ENCODE measurements at places on chromosomes 2 and 18.

DNA sequence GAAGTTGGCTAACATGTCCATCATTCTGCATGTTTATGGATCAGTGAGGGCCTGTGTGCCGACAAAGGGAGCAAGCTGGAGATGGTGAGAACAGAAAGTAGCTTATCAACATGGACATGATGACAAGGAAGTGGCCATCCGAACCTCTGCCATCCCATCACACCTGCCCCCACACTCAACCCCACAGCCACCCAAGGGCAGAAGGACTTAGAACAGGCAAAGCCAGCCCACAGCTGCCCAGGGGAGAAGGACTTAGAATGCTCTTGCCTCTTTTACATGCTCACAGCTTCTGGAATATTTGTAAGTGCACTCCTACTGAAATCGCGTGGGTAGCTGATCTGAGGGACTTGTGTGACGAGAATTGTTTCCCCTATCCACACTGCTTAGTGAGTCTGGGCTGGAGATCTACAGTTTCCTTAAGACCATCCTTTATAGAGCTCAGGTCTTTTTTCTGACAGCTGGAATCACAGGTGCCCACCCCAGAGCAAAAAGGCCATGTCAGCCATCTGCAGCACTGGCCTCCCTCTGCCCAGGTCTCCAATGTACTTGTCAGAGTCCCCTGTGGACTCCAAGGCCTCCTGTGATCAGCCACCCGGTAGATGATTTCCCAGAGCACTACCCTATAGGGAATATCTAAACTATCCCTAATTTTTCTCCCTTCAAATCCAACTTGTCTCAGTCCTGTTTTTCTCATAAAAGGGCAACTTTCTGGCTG, 154.1 kb downstream of the SMAD7 start:
- no peak for DNase-seq

DNA sequence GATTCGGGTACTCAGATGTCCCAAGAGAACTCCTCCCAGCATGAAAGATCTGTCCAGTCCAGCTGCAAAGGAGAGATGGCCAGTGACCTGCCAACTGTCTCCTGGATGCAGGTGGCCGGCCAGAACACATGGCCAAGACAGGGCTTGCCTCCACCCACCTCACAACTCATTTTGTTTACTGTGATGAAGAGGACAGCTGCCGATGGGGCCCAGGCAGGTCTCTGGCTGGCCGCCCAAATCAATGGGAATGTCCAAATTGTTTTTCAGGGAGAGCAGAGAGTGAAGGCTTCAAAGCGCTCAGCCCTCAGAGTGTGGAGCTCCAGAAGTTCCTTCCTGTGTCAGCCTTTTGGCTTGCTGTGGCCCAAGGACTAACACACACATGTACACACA, 41.9 kb downstream of the FOSL2 start:
- no peak for DNase-seq

DNA sequence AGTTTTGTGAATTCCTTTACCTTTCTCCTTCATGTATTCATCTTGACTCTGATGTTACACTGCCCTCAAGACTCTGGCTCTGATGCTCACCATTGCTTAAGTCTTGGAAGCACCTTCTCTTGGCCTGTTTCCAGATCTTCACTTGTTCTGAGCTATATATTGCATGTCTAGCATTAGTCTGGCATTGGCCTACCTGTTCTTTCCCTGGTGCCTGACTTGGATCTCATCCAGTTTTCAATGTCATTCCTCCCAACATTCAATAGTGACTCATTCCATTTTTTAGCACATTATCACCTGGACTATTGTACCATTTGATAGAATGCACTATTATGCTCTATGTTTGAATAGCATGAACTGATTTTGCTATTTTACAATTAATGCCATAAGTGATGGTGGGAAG, 127.3 kb upstream of the NYAP2 start:
- no peak for DNase-seq

- peak; percentile 15 for DNase-seq
Measured at GRCh38 chr18:44805643-44806042, 125.0 kb downstream of the SETBP1 start.

DNA sequence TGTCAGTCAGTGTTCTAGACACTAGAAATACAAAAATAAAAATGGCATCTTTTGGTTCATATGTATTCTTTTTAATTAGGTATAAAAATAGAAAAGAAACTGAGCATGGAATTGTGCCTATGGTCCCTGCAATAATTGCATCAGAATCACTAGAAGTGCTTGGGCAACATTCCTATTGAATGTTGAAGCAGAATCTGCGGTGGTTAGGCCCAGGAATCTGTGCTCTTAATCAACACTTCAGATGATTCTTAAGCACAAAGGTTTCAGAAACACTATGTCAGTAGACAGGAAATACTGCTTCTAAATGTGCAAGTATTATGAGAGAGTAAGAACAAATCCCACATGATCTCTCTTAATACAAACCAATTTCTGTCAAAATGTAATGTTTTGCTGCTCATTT, 20.3 kb upstream of the RBBP8 start:
- DNase-seq: no peak

DNA sequence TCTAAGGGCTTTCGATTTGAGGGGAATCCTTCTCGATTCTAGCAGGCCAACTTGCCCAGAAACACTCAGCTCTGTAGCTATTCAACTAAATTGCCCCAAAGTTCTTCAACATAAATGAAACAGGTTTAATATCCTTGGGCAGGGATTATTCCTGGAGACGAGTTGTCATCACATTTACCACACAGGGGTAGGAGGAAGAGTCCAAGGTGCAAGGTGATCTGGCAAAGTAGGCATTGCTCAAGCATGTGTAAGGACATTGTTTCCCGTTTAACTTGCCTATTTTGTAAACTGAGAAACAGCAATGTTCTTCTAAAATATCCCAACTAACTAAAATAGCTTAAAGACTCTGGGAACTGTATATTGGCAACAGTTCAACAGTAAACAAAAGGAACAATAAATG, 814.3 kb downstream of the BCL11A start:
- DNase-seq: no peak

- peak; percentile 81 for DNase-seq
Measured at GRCh38 chr2:191617575-191617974, 60.4 kb upstream of the NABP1 start.

DNA sequence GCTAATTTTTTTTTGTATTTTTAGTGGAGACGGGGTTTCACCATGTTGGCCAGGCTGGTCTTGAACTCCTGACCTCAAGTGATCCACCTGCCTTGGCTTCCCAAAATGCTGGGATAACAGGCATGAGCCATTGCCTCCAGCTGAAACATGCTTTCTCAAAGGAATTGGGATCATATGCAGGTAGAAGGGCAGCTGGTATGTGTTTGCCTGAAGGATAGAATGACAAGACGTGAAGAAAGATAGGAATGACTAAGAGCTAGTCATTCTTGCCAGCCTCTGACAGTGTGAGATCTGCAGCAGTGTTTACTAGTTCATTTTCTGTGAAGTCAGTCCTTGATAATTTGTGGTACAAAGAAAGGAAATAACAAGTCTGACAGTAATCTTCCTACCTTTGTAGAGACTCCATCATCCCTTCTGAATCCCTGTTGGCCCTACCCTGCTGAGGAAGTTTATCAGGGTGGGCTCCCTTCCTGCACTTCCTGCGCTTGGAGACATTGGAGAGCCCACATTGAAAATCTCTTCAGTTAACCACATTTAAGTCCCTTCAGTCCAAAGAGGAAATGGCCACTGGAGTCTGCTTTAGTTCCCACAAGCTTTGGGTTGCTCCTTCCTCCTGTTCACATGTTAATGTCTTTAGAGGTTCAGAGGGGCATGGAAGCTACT, 14.7 kb downstream of the CFLAR start:
- DNase-seq: peak; percentile 89

DNA sequence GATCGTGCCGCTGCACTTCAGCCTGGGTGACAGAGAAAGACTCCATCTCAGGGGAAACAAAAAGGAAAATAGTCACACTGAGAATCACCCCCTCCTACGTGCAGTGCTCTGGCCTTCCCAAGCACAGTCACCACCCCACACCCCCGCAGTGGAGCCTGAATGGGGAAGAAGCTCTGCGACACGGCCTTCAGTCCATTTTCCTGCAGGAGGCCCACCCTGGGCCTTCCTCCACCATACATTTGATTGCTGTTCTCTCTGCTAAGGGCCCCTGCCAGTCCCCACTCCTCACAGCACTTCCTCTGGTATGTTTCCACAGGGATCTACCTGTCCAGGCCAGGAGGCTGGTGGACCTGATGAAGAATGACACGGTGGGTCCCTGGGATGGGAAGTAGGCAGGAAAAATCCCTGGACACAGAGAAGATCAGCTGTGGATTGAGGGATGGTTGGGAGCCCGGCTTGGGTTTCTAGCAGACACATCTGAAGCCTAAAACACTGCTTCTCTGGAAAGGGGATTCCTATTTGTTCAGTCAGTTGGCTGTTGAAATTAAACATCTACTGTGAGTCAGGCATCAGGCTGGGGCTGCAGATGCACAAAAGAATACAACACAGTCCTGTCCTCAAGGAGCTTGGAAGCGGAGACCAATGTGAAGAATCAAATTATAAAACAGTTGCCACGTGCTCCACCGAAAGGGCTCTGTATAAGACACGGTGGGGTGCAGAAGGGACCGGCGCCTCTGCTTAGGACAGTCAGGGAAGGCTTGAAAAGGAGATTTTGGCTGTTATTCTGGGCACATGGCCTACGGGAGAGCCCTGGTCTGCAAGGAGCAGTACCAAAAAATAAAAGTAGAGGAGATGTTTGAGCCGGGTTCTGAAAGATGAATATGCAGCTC, 82.2 kb downstream of the PLB1 start:
- no peak for DNase-seq

DNA sequence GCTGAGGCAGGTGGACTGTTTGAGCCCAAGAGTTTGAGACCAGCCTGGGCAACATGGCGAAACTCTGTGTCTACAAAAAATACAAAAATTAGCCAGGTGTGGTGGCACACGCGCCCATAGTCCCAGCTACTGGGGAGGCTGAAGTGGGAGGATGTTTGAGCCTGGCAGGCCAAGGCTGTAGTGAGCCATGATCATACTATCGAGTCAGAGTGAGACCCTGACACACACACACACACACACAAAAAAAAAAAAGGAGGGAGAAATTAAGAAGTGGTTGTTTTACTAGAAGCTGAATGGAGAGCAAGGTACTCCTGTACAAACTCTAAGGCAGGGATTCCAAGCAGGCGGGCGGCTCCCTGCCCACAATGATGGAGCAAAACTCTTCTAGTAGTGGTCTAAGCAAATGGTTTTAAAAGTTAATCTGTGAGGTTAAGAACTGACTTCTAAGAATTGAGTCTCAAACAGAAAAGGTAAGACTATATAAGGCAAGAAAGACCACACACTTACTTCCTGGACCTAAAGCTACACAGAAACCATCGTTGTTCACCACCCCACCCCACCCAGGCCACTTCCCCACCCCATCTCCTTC, 2.6 kb downstream of the ANKRD44 start:
- DNase-seq: peak; percentile 82

DNA sequence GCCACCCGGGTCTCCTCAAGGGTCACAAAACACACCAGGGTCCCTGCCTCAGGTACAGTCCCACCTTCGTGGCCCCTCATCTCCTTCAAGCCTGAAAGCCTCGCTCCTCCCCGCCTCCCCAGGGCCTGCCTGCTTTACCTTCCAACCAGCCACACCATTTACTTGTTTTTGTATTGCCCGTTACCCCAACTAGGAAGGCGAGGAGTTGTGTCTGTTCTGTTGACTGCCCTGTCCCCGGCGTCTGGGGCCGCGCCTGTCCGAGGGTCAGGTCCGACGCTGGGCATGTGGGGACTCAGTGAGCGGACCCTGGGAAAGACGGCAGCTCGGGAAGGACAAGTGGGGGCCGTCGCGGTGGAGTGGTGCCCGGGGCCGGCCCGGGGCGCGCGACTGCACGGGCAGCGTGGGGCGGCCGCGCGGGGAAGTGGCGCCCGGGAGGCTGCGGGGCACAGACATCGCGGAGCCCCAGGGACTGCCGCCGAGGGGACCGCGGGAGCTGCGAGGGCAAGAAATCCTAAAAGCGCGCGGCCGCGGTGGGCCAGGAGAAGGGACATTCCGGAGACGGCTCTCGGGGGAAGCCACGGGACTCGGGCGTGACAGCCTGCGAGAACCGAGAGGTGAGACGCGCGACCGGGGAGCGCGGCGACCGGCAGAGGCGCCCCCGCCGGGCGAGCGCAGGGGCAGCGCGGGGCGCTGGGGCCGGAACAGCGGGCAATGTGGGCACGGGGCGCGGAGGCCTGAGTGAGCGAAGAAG, 797 bp upstream of the GRHL1 start:
- DNase-seq: peak; percentile 40

- no peak for DNase-seq
Measured at GRCh38 chr2:201057087-201057521, 14.4 kb downstream of the HYCC2 start.

GRCh38 chr18:76458522-76459311, 36.3 kb downstream of the ZNF516 start:
- no peak for DNase-seq

DNA sequence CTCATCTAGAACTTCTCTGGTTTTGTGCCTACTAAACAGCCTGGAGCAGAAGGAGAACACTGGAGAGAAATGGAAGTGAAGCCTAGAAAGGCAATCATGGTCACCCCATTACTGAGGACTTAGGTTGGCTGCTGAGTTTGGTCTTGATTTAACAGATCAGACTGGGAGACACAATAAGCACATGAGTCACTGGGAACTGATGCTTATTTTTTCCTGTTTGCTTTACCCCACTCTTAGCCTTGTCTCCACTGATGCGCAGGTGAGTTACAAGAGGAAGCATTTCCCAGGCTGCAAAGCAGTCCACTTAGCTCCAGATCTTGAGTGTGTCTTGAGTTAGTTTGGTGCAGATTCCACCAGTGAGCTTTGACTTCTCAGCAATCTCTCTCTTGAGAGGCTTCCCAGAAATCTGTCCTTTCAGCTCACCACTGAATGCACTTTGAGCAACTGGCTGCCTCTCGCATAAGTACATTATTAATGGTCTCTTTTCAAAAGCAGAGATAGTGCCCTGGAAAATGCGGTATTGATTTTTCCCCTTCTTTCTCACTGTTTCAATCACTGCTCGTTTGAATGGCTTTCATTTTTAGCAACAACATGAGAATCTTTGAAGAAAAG, 390.2 kb upstream of the SETBP1 start:
- no peak for DNase-seq

GRCh38 chr2:183149489-183149888, 25.2 kb downstream of the NUP35 start:
- DNase-seq: no peak

DNA sequence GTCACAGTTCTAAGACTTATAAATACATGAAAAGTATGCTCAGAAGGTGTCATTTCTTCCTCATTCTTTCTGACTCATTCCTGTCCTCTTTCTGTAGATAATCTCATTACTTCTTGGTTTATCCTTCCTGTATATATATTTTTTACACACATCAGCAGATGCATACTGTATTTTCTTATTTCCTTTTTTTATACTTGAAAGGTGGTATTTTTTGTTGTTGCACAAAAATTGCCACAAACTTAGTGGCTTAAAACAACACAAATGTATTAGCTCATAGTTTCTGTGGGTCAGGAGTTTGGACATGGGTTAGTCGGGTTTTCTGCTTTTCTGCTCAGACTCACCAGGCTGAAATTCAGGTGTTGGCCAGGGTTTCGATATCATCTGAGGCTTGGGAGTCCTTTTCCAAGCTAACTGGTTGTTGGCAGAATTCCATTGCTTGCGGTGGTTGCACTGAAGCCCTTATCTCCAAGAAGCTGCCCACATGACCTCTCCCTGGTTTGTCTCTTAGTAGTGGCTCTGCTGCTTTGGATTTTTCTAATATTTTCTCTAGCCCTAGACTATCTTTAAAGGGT, 162.6 kb downstream of the FMNL2 start:
- peak; percentile 38 for DNase-seq

GRCh38 chr2:217049956-217050355, 190.1 kb upstream of the TNP1 start:
- no peak for DNase-seq

Measured in activated CD4-positive, alpha-beta T cell treated with anti-CD3 and anti-CD28 coated beads, Interleukin-10, Interleukin-2, amounts not matched to agents 100 ng/mL and 50 ng/mL, durations not matched to agents 16 hours and 8 hours (primary cell).